ENCODE measurements at places on chromosomes 1 and 21. TPM values are rescaled to one million over a fixed set of nuclear protein-coding genes. Genes with fewer than 3 reads are reported as not detected.

ATP1A4 gene
- not detected for total RNA-seq

CLIC6 gene
- total RNA-seq: 0.08 TPM

PALMD gene
- 0.23 TPM for total RNA-seq

POU3F1 gene
- total RNA-seq: 0.03 TPM

LRRC42 gene
- 27.9 TPM for total RNA-seq

All from A549 treated with AZD2906 at 1 μM for 4 hours (cell line).